ENCODE measurements at places on chromosomes 11 and 22.

DNA sequence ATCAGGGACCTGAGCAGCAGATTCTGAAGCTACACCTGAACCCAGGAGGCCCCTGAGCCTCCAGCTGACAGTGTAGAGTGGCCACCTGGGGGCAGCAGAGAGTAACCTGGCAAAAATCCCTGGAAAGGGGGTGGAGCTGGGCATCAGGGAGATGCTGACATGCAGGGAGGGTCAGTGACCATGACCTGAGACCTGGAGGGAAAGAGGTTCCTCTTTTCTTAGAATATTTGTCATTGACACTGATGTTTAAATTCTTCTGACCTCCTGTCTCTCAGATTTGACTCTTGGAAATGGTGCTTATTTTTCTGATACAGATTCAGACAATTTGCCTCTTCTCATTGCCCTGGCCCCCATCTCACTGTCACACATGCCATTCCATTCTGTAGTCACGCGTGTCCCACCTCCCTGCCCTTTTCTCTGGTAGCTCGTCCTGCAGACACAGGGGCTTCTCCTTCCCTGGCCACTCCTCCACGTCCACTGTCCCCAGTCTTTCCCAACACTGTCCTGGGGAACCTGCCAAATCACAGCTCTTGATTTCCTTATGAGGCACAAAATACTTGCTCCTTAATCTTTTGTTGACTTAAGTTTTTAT lies 117.2 kb upstream of the IGLL5 start:
- DNase-seq = no peak

GRCh38 chr11:126839496-126839895 lies 161.1 kb downstream of the KIRREL3 start:
- no peak for DNase-seq

GRCh38 chr11:95725196-95725595 lies 64.4 kb downstream of the FAM76B start:
- no peak for DNase-seq

- DNase-seq = no peak
Measured at GRCh38 chr22:27895600-27895999, 23.5 kb downstream of the PITPNB start.

GRCh38 chr22:17578136-17578754 lies 14.9 kb downstream of the SLC25A18 start:
- no peak for DNase-seq

DNA sequence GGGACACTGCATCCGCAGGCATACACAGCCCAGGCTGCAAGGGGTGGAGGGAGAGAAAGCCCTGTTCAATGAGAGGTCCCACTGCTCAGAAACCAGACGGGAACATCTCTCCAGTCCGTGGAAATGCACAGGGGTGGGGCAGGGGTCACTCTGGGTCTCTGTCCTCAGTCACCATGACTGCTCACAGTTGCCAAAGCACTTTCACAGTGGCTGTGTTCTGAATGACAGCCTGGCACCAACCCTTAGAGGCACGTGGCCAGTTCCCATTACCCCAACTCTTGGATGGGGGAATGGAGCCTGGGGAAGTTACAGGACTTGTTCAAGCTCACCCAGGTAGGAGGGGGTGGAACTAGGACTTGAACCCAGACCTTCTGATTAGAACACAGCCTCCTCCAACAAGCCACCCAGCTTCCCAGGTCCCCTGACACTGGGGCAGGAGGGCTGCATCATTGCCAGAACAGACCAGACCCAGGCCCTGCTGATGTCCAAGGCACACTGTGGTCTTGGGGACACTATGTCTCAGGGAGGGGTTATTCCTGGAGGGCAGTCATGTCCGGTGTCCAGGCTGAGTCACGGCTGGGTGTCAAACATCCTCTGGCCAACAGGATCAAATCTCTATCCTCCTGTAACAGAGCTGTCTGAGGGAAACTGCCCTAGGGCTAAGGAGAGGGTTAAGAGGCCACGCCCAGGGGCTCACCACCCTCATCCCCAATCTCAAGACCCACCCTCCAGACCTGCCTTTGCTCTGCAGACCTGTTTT lies 8.2 kb downstream of the ZNF70 start:
- no peak for DNase-seq

GRCh38 chr11:79269611-79270307 lies 171.1 kb downstream of the TENM4 start:
- DNase-seq = no peak

DNA sequence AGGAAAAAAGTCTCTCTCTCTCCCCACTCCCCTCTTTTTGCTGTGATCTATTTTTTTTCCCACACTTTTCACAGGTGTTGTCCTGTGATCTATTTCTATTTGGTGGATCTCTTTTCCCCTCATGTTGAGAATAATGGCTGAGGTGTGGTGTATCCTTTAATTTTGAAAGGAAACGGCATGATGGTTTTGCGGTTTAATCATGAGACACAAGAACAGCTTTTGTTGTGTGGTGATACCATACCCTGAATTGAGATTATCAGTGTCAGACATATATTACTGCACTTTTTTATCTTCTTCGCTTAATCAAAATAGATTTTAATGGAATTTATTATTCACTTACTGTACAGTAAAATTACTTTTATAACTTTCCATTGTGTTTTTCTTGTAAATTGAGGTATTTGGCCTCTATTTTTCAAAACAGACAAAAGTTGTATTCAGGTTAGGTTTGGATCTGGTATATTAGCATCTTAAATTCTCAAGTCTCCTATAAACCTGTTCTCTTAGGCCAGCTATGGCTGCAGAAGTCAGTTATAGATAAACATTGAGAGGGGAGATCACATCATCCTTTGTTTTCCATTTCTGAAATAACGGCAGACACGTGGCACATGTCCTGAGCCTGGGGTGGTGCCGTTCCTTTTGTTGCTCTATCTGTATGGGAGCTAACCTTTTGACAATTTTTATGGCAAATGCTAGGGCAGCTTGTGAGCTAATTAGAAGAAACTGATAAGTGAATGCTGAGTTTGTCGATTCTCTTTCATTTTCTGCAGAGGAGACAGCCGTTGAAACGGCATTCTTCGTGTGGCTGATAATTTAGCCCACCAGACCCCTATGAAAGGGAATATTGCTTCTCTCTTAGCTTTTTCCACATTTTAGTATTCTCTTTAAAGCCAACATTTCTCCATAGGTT lies 25.8 kb downstream of the NF2 start:
- DNase-seq = no peak

- no peak for DNase-seq
Measured at GRCh38 chr22:35582218-35582860, 34.8 kb downstream of the MB start.

- DNase-seq = no peak
Measured at GRCh38 chr11:126182787-126183445, 28.5 kb downstream of the RPUSD4 start.

DNA sequence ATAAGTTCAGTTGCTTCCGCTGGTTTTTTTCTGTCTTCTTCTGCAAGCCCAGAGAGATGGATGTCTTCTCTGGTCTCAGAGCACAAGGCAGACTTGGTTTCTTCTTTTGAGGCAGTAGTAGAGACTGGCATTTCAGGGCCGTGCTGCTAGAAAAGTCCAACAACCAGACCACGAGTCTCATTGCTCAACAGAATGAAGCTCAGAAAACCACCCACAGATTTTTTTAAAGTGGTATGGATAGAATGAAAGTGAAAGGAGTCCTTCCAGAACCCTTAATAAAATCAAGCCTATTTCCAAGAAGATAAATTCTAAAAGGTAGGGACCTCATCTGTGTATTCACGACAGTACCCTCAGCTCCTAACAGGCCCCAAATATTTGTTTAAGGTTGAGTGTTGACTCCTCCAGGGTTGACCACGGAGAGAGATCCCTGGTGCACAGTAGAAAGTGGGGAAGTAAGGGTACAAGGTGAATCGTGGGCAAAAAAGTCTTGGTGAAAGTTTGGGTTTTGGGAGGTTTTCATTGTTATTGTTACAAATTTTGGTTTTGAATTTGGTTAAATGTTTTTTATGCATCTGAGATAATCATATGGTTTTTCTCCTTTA lies 43.6 kb upstream of the DDX6 start:
- no peak for DNase-seq

DNA sequence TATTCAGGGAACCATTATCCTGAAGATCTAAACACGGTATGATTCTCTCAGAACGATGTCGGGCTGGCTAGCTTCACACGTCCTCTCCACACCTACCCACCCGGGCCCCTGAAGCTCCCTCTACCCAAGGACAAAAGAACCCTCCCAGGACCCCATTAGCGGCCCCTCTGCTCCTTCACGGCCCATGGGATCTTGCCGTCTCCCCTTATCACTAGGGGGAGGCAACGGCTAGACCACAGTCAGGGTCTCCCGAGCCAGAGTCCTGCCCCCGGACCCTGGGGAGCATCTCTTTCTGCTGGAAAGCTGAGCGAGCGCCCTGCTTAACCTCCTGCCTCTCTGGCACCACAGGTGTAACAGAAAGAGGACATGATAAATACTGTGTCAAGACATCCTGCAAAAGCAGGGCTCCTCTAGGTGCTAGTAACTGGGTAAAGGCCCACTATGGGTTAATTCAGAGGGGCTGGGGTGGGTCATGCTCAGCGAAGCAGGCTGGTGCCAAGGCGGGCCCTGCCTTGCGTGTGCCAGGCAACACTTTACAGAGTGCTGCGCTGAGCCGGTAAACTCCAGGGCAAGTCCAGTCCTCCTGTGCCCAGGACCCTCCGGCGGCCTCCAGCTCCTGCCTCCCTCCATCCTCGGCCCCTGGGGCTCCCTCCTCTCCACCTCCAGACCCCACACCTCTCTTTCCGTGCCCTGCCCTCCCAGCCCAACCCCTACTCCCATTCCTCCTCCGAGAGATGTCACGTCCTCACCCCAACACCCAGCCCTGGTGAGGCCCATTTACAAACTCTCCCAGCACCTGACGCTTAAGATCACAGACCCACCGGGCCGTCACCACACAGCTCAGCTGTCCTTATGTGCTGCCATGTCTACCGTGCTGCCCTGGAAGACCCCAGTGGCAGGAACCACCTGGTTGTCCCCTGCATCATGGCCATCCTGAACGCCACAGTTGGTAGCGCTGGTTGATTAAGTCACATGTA lies 3.0 kb downstream of the TOLLIP start:
- DNase-seq = no peak

- DNase-seq = no peak
Measured at GRCh38 chr11:10486161-10486840, 31.2 kb downstream of the AMPD3 start.

GRCh38 chr22:46528121-46528610 lies 9.3 kb downstream of the CELSR1 start:
- no peak for DNase-seq

GRCh38 chr22:42617155-42617983 lies 2.7 kb upstream of the POLDIP3 start:
- DNase-seq = no peak

DNA sequence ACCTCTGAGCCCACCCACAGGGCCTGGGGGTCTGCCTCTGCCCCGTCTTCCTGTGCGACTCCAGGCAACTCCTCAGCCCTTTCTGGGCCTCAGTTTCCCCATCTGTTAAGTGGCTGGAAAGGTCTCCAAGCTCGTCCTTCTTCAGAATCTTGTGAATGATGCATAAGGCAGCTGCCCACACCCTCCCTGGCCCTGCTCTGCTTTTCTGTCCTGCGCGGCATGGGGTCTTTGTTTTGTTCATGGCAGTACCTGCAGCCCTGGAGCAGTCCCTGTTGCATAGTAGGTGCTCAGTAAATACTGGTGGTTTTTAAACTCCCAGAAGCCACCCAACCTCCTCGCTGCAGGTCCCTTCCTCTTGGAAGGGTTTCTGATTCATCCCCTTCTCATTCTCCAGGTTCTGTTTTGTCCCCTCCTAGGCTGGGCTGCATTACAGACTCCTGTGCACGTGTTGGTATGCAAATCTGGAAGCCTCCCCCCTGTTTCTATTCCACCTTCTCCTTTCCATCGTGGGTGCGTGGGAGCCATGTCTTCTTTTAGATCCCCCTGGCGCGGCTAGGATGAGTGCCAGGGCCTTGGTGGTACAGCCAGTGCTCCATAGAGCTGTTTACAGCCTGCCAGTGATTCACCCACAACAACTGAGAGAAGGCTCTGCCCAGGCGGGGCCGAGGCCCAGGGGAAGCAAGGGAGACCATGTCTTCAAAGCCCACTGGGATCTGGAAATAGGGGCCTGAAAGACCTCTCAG lies 19.3 kb upstream of the SYT7 start:
- DNase-seq = no peak

DNA sequence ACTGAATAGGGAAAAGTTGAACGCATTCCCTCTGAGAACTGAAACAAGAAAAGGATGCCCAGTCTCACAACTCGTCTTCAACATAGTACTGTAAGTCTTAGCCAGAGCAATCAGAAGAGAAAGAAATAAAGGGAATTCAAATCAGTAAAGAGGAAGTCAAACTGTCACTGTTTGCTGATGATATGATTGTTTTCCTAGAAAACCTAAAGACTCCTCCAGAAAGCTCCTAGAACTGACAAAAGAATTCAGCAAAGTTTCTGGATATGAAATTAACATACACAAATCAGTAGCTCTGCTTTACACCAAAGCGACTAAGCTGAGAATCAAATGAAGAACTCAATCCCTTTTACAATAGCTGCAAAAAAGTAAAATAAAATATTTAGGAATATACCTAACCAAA lies 471.2 kb upstream of the CNTN5 start:
- no peak for DNase-seq

DNA sequence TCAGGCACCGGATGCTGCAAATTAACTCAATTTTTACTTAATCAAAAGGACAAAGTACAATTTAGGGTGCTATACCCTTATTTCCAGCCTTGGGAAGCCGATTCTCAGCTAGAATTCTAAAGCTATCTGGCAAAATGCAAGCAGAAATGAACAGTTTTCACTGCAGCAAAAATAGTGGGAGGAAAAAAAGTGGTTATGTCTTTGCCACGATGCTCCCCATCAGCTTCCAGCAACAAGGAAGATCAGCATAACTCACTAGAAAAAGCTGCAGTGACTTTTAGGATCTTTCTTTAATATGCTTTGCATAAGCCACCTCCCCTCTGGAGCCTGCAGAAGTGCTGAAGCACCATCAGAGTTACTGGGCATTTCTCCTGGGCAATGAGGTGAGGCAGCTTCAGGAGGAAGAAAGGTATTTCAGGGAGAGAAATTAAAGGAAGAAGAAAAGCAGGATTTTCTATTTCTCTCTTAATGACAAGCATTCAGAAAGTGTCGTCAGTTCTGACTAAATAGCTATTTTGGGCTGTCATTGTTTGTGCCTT lies 702.9 kb downstream of the DLG2 start:
- DNase-seq = no peak

- DNase-seq = no peak
Measured at GRCh38 chr22:25702571-25703167, 39.3 kb upstream of the MYO18B start.
